GM13976 (cell line): ENCODE measurements at places on chromosomes 16 and 17.

GRCh38 chr16:30351586-30352419, 3.3 kb downstream of the CD2BP2 start:
- DNase-seq: no peak

GRCh38 chr17:63039899-63040602, 74.0 kb downstream of the TANC2 start:
- DNase-seq: no peak

DNA sequence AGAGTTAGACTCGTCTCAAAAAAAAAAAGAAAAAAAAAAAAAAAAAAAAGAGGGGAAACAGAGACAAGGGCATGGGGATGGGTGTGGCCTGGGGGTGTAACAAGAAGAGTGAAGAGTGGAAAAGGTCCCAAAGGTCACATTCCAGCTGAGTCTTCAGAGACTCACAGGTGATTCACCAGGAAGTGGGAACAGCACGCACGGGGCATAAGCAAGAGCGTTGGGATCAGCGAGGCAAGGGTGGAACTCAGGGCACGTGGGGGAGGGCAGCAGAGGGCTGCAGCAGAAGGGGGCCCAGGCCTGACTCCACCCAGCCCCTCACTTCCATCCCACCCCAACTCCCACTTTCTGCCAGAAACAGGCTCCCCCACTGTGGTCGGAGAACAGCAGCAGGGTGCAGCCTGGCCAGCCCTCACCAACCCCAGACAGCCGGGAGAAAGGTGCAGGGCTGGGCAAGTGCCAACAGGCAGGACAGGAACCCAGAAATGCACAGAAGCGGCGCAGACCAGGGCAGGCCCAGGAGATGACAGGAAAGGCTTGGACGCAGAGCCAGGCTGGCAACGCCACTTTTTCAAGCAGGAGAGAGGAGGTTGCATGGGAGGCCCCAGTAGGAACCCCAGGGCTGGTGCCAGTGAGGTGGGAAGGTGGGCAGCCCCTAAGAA, 3.3 kb downstream of the MEAK7 start:
- no peak for DNase-seq

GRCh38 chr17:53749178-53749577, 73.5 kb upstream of the KIF2B start:
- DNase-seq: no peak

DNA sequence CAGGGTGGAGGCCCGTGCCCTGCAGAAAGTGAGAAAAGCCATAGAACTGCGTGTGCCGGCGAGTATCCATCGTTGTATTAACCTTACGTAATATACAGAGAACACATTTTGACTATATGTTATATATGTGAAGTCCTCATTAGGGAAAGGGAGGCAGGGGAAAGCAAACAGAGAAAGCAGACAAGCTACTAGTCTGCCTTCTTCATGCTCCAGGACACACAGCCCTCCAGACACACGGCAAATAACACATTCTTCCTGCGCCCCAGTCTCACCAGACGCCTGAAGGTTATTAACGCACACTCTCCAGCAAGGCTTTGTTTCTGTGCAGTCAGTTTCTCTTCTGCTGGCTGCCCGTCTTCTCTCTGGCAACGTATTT, 28.8 kb downstream of the PRDM7 start:
- DNase-seq: peak; percentile 19

- DNase-seq: no peak
These were observed 357.3 kb upstream of the XYLT1 start for GRCh38 chr16:17828012-17828411.

DNA sequence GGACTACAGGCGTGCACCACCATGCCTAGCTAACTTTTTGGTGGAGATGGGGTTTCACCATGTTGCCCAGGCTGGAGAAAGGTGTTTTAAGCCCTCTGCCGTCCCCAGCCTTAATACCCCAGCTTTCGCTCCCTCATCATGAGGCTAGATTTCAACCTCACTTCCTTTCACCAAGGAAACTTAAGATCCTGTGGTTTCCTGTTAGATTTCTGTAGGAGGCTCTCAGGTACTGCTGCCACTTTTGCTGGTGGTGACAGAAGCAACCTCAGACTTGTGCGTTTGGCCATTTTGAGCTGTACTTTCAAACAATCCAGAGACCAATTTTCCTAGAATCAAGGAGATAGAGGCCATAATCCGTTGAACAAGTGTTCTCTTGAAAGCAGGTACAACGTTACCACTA, 36.2 kb downstream of the MPHOSPH6 start:
- DNase-seq: no peak

DNA sequence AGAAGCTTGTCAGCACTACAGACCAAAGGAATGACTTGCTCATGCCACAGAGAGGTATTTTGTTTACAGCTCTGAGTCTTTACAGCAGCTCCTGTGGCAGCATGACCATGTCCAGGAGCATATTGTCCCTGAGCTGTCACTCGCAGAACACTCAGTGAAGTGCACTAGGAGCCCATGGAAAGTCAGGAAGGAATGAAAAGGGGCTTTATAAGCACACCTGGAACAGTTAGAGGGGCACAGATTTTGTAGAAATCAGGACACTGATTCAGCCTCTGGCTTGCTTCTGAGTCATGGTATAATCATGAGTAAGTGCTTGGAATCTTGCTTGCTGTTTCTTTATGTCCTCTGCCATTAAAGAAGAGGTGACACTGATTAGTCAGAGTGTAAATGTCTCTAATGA, 41.0 kb downstream of the TADA2A start:
- DNase-seq: no peak
